ENCODE measurements at places on chromosomes 3 and 15. TPM values are rescaled to one million over a fixed set of nuclear protein-coding genes. Genes with fewer than 3 reads are reported as not detected.

DNA sequence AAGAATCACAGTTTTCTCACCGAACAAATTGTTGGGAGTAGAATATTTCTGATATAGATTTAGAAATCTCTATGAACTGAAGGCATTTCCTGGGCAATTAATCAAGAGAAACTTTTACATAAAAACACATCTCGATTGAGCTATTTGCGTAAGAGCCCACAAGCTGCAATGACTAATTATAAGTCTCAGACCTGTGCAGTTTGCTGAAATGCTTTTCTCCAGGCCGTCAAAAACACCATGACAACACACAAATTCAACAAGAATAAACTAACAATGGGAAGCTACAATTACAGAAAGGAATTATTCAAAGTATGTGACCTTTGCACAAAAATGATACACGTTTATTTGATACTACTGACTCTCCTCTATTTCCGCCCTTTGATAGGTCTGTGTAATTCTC, 481.2 kb upstream of the WNT5A start:
- no peaks in the 10 kb centered on the region for H3K4me1 ChIP-seq
- no peak overlapping the region for H3K27ac ChIP-seq
- DNase-seq = no peak
- H3K36me3 ChIP-seq = no peaks in the 10 kb centered on the region
- H3K4me3 ChIP-seq = no peak overlapping the region

Gene MOBP
- 0.56 TPM for total RNA-seq

DNA sequence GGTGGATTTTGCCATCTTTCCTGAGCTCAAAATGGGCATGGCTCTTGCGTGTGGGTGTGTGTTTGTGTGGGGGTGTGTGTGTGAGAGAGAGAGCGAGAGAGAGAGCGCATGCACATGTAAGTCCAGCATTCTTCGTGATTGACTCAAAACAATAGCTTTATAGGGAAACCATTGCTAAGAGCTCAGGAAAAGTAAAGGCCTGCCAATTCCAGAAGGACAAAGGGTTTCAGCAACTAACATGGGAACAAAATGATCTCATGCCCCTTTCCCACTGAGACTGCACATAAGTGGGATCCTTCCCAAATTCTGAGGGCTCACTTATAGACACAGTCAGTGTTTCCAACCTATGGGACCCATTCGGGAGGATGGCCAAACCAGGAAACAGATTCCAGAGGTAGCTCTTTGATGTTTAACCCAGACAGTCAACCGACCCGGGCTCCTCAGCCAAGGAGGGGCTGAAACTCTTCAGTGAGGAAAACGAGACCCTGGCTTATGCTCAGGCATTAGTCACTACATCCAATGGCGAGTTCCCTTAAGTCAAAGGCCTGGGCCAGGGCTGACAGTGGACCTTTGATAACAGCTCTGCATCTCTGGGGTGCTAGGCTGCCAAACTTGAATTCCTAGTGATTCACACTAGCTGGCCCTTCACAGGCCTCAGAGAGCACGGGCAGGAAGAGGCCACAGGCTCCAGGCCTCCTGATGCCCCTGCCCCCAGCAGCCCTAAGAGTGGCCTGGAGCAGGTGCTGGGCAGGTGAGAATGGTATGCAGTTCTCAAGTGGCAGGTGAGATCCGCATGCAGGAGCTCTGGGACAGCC, 305.0 kb upstream of the C2CD4B start:
- H3K4me1 ChIP-seq = peaks cover 5% of the 10 kb centered on the region
- H3K36me3 ChIP-seq = no peaks in the 10 kb centered on the region
- peak overlapping the region; percentile 65 for H3K27ac ChIP-seq
- no peak overlapping the region for H3K4me3 ChIP-seq
- DNase-seq = no peak
- H3K27me3 ChIP-seq = no peaks in the 10 kb centered on the region

Gene AQP9
- total RNA-seq = not detected

DNA sequence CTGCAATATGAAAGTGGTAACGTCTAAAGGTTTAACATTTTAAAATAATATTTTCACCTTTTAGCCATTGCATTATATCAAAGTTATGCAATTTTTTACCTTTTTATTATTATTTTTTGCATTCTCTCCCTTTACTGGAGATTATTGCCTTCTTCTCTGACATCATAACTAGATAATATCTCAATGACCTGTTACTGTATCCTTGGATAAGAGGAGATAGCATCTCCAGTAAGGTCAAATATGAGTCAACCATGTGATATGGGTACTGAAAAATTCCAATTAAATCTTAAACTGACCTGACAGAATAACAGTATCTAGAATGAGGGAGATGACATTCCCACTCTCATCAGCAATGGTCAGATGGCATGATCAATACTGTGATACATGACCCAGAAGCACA, 108.3 kb downstream of the ZBTB20 start:
- H3K27me3 ChIP-seq = no peaks in the 10 kb centered on the region
- H3K27ac ChIP-seq = no peak overlapping the region
- no peak for DNase-seq
- no peaks in the 10 kb centered on the region for H3K4me1 ChIP-seq

DNA sequence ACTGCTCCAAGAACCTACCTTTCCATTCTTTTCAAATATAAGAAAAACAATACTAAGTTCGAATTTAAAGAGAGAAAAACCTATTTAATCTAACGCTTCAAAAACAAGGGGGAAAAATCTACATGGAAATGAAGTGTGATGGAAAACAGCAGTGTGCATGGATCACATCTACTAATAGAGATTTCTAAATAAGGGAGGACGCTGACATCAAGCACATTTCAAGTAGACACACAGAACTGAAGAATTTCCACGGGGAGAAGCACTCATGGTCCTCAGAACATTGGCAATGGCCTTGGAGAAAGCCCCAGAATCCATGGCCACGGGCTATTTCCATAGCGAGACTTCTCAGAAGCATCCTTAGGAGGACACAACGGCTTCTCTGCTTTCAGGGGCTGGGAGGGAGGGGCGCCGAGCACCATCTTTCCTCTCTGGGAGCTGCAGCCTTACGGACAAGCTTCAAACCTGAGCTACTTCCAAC, 1.0 kb downstream of the TASOR start:
- H3K27me3 ChIP-seq = no peaks in the 10 kb centered on the region
- H3K36me3 ChIP-seq = no peaks in the 10 kb centered on the region
- peak overlapping the region; percentile 93 for H3K4me3 ChIP-seq
- H3K4me1 ChIP-seq = no peaks in the 10 kb centered on the region
- DNase-seq = no peak

- no peaks in the 10 kb centered on the region for H3K4me1 ChIP-seq
- no peak overlapping the region for H3K27ac ChIP-seq
- no peak overlapping the region for H3K4me3 ChIP-seq
- H3K27me3 ChIP-seq = no peaks in the 10 kb centered on the region
- DNase-seq = no peak
Observed at GRCh38 chr3:11924518-11924917, 77.8 kb upstream of the TAMM41 start.

- H3K27me3 ChIP-seq = no peaks in the 10 kb centered on the region
- DNase-seq = no peak
- H3K4me3 ChIP-seq = no peak overlapping the region
- no peak overlapping the region for H3K27ac ChIP-seq
- H3K4me1 ChIP-seq = no peaks in the 10 kb centered on the region
- H3K36me3 ChIP-seq = no peaks in the 10 kb centered on the region
Observed at GRCh38 chr3:118077332-118077731, 957.3 kb downstream of the IGSF11 start.

Gene BMF
- total RNA-seq = 11.6 TPM

DNA sequence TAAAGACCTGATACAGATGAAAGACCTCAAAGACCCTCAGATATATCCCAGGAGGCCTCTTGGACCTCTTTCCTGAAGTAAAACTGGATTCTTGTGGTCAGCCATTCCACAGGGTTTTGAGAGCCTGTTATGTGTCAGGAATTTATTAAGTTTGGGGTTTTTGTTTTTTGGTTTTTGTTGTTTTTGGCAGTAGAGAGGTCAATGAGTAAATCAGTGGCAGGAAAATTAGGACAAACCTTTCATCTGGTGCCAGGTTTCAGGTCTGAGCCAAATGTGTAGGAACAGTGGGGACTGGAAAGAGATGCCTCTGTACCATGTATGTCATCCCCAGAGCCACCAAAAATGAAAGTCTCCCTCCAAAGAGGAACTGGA, 520.4 kb upstream of the MDFIC2 start:
- no peaks in the 10 kb centered on the region for H3K27me3 ChIP-seq
- no peak overlapping the region for H3K4me3 ChIP-seq
- H3K36me3 ChIP-seq = no peaks in the 10 kb centered on the region
- no peaks in the 10 kb centered on the region for H3K4me1 ChIP-seq
- DNase-seq = no peak

DNA sequence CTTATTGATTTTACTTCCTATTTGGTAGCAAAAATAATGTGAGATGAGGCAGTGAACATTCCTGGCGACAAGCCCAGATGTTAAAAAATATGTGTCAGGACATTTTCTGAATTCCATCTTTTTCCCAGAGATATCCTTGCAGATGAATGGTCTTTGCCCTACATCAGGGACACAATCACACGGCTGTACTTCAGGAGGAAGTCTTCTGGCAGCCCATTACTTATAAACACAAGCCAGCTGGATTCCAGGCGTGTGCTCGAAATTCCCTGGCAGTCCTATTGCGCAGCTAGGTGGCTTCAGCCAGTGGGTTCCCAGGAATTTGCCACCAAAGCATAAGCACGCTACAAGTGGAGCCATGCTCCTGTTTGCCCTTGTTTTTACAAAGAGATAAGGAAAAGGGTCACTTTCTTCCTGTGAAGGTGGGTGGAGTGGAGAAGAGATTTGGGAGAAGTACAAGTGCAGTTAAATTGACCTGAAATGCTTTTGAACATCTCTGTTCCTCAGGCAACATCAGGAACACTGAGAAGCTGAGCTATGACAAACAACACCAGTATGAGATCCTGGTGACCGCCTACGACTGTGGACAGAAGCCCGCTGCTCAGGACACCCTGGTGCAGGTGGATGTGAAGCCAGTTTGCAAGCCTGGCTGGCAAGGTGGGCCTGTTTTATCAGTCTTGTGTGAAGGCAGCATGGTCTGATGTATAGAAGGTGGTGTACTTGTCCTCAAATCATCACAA, 257.1 kb upstream of the TRIM42 start:
- H3K4me1 ChIP-seq = no peaks in the 10 kb centered on the region
- H3K36me3 ChIP-seq = no peaks in the 10 kb centered on the region
- H3K4me3 ChIP-seq = no peak overlapping the region
- peaks cover 3% of the 10 kb centered on the region for H3K27me3 ChIP-seq
- DNase-seq = no peak

Gene LMAN1L
- total RNA-seq = not detected

GRCh38 chr3:133939463-133939835, 43.8 kb upstream of the RAB6B start:
- H3K4me3 ChIP-seq = no peak overlapping the region
- peaks cover 3% of the 10 kb centered on the region for H3K4me1 ChIP-seq
- H3K27ac ChIP-seq = no peak overlapping the region
- H3K36me3 ChIP-seq = no peaks in the 10 kb centered on the region
- no peaks in the 10 kb centered on the region for H3K27me3 ChIP-seq

Gene CEP70
- 45.4 TPM for total RNA-seq

DNA sequence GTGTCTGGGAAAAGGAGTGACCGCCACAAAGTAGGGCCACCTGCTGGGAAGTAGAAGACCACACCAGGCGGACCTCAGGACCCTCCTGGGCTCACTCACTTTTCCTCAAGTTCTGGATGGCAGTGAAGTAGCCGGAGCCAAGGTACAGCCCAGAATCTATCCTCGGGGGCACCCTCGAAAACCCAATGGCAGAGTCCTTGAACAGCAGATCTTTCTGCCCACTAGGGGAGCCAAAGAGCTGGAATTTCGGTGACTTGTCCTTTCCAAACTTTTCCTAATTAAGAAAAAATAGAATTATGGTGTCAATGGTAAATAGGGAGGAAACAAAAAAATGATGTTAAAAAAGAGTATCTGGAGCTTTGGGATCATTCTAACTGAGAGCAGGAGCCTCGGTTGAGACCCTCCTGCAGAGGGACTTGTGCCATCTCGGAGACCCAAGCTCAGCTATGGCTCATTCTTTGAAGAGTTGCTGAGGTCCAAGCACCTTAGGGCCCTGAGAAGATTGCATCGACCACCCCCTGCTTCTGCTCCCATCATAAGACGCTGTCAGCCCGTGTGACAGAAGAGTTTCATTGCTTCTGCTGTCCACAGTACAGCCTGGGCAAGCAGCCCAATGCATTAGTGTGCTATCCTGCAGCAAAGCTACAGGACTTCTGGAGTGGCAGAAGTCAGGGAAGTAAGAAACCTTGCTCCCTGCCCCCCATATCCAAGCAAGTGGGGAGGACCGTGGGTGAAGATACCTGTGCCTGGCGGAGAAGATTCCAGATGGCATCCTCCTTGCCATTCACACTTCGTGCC, 14.8 kb downstream of the LTF start:
- H3K27me3 ChIP-seq = no peaks in the 10 kb centered on the region
- H3K36me3 ChIP-seq = no peaks in the 10 kb centered on the region
- no peak overlapping the region for H3K4me3 ChIP-seq
- H3K4me1 ChIP-seq = no peaks in the 10 kb centered on the region
